ENCODE measurements at places on chromosomes 11 and 22.

DNA sequence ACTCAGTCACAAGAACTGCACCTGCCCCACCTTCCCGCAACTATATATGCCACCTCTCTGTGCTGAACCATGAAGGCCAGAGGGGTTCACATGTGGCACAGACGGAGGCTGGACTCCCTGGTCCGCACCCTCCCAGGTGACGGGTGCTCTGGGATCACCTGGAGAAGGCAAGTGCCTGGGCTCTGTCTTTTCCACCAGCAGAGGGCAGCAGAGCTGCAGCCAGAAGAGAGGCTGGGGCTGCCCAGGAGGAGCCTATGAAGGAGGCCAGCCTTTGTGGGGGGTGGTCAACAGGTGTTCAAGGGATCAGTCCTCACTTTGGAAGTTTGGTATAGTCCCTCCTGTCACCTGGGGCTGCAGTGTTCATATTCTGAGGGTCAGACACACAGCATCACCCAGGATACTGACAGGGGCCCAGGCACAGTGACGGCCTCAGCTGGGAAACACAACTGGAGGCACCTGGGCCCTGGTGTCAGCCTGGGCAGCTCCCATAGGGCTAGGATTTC is 39.2 kb upstream of the IGLL5 start:
- DNase-seq = peak; percentile 75

GRCh38 chr11:2351701-2352100 is 25.4 kb upstream of the CD81 start:
- DNase-seq = no peak

DNA sequence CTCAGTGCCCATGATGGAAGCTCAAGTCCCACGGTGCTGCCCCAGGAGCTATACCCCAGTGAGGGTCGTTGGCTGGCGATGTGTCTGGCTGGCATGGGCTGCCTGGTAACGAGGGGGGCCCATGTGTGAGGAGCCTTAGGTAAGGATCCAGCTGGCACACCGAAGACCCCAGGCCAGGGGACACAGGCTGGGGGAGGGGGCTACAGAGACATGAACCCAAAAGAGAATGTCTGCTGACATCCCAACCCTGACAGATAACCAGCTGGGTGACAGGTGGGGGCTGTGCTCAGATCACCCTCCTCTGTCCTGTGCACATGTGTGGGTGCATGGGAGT is 39.2 kb downstream of the RTN4R start:
- no peak for DNase-seq

GRCh38 chr11:4851033-4851432 is 2.0 kb upstream of the OR51S1 start:
- no peak for DNase-seq

DNA sequence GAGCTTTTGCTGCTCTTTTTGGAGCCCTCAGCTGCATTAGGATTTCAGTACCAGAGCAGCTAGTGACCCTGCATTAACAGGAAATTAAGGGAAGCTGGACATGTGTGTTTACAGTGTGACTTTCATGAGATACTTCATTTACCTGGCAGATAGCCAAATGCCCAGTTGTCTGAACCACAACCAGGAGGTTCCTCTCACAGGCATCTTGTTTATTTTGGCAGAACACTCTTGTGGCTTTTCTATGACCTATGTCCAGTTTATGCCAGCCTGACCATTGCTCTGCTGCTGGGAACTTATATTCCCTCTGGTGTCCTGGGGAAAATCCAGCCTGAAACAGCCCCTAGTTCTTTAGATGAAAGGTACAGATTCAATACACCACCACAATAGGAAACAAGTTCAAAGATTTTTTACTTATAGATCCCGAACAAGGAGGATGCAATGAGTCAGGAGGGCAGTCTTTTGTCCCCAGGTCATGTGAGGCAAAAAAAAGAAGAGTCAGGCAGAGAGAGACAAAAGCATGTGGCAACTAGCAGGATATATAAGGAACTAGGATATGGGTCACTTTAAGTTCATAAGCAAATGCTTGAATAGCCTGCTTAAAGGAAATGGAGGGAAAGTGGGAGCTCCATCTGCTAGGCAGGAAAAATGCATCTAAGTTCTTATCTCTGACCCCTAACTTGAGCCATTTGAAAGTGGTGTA is 379.3 kb downstream of the INSC start:
- no peak for DNase-seq

DNA sequence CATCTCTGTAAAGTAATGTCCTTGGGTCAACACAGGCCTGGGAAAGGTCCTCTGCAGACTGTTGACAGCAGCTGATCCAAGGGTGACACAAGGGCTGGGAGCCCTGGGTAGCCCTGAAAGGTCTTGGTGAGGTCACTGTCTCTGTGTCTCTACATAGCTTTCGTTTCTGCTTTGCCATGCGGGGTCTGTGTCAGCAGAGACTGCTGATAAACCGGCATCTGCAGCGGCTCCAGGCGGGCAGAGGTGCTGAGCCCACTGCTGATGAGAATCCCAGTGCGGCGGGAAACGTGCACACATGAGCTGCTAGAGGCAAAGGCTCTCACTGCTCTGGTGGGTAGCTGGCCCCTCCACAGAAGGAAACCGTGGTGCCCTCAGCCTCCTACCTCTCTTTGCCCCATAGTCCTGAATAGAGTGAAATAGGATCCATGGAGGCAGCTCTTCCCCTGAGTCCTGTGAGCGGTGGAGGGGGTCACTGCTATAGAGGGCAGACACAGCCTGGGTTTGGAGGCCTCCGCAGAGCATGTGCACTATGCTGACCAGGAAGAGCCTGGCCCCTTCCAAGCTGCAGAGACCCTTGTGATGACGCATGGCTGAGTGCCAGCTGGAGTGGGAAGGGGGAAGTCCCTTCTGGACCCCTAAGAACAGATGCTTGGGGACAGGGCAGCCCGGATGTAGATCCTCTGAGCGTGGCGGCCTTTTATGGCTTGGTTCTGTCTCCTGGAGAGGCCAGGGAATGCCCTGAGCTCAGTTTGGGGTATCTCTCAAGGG is 17.8 kb upstream of the ST3GAL4 start:
- no peak for DNase-seq

- no peak for DNase-seq
Measured at GRCh38 chr11:69241844-69242243, 52.1 kb upstream of the MYEOV start.

GRCh38 chr11:12666915-12667314 is 7.3 kb upstream of the TEAD1 start:
- DNase-seq = no peak

DNA sequence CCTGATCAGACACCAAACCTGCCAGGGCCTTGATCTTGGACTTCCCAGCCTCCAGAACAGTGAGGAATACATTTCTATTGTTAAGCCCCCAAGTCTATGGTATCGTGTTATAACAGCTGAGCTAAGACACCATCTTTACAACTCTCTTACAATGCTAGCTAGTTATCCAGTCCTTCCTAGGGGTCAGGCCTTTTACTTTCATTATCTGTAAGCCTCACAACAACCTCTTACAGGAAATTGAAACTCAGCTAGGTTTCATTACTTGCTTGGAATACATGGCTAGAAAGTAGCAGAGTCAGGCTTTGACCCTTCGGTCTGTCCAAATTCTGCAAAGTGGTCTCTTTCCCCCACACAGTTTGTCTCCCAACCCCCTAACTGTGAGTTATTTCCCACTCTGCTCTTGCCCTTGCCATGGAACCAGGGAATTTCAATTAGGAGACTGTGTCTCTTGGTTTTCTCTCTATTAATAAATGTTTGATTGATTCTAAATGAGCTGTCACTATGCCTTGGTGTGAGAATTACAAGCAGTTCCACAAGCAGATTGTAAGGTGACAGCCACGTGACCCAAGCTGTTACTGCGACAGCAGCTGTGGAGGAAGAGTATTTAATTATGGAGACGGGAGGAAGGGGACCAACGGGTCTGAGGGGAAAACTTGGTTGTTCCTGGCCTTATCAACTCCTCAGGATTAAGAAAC is 38.4 kb upstream of the CLMP start:
- no peak for DNase-seq

DNA sequence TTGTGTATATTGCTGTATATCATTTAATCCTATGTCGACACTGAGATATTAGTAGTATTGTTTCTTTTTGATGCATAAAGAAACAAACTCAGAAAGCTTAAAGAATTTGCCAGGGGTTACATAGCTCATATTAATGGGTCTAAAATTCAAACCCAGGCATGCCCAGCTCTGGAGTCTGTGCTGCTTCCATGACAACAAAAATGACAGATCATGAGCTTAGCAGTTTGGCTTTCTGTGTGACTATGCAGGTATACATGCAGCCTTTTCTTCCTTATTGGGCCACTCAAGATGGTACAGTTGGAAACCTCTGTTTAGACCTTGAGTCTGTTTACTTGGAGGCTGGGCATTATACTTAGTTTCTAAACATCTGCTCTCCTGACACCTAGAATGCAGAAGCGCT is 220.5 kb upstream of the TENM4 start:
- no peak for DNase-seq

DNA sequence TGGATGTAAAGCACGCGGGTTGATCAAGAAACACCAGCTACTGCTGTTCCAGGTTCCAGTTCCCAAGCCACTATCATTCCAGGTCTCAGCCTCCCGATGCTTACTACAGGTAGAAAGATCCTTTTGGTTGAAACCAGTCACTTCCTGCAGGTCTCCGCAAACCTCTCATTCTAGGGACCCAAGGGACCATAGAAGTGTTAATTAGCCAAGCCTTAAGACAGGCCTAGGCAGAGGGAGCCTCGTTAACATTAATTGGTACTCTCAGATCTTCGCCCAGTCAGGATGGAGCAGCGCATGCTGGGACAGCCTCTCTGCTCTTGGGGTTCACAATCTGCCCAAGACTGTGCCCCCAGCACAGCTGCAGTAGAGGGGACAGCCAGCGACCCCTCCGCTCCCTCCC is 11.2 kb upstream of the OAF start:
- no peak for DNase-seq

DNA sequence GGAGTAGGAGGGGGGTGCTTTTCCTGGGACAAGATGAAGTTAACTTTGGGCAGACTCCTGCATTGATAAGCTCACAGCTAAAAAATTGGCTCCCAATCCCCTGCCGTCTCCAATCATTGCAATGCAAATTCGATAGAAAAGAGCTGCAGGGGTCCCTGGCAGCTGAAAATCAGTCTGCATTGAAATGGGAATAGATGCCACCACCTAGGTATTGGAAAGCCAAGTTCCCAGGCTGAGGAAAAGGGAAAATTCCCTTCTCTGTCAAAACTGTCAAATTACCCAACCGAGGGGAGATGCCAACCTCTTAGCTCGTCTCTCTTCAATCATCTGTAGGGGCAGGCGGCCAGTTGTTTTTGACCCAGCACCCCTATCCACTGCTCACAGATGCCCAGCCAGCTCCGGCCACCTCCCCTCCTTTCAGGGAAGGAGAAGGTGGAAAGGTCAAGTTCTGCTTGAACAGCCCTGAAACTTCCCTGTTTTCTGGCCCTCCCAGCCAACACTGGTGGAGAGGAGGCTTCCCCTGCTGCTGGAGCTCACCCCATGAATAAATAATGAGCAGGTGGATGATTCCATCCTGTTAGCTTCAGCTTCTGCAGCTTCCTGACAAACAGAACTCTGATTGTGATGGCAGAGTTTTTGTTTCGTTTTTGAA is 916.3 kb downstream of the TBC1D22A start:
- DNase-seq = no peak

DNA sequence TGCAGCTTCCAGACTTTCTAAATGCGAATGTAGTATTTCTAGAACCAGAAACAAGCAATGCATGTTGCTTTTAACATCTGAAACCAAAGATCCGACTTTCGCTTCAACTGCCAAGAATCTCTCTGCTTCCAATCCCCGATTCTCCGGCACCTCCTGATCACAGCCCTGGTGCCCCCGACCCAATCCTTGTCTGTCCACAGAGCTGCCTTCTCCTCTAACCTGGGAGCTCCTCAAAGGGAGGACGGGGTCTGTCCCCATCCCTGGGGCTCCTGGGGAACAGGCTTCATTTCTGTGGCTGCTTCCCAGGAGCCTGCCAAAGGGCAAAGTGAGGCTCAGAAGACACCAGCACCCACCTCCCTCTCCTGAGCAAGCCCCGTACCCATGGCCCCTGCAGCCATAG is 521 bp downstream of the ALDH3B2 start:
- DNase-seq = no peak

DNA sequence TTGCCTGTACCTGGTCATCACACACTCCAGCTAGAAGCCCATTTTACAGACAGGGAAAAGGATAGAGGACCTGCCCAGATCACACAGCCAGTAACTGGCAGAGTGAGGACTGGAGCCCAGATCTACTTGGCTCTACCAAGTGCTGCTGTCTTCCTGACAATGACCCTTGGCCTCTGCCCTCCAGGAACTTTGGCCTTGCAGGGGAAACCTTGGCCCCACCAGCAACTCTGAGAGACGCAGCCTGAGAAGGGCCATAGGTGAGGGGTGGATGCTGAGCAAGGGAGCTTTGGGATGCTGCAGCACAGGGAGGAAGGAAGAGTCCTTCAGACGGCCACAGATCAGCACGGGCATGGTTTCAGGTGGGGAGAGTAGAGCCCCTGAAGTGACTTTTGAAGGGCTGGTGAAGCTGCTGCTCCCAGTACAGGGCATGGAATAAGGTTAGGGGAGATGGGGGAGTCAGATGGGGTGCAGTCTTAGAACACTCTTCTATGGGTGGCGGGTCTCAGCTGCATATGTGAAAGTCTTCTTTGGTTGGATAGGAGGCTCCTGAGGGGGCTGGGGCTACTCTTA is 2.0 kb upstream of the CAPN5 start:
- no peak for DNase-seq

- no peak for DNase-seq
Measured at GRCh38 chr11:69947059-69947792, 128.0 kb upstream of the FGF3 start.

GRCh38 chr11:131792243-131792642 is 421.8 kb downstream of the NTM start:
- no peak for DNase-seq

DNA sequence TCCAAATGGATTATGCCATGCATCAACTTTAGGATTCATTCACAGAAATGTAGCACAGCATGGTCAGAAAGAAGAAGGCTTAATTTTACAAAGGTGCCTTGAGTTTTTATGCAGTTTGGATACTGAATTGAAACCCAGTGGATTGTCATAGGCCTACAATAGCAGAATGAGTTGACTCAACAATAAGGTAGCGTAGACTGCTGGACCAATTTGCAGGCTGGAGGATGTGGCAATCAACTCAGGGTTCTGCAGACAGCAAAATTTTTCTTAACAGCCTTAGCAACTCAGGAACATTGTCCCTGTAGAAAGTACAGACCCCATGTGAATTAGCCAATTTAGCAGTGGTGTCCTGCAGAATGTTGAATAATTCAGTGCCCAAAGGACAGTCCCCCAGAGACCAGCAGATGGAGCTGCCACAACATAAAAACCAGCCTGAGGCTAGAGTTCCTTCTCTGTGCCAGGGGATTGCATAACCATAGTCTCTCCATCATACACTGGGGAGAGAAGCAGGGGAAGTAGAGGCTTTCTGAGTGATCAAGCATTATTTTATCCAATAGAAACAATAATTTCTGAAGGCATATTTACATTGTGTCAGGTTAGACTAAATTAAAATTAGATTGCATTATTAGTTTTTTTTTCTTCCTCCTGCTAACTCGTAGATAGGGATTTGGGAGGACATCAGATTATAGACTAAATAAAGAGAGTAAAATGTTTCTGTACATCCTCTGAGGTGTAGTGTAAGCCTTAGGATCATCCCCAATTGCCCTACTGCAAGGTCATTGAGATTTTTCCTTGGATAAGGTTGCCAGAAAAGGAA is 20.3 kb upstream of the MRPL17 start:
- peak; percentile 72 for DNase-seq

All from dermis blood vessel endothelial cell (primary cell).